ENCODE measurements at places on chromosomes 16 and 17.

- no peak for DNase-seq
Measured at GRCh38 chr17:80937462-80938381, 53.9 kb upstream of the CHMP6 start.

- DNase-seq: no peak
Measured at GRCh38 chr16:89114159-89114981, 20.7 kb downstream of the ACSF3 start.

GRCh38 chr16:87703071-87703470 is 62.7 kb downstream of the KLHDC4 start:
- DNase-seq: no peak

DNA sequence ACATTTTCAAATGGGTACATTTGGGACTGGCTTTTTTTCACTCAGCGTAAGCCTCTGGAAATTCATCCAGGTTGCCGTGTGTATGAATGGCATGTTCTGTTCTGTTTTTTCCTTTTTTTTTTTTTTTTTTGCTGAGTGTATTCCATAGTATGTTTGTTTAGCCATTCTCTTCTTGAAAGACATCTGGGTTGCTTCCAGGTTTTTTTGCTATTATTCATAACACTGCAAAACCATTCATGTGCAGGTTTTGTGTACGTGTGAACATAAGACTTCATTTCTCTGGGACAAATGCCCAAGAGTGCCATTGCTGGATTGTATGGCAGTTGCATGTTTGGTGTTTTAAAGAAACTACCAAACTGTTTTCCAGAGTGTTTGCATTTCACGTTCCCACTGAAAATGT is 335.9 kb upstream of the TNRC6C start:
- no peak for DNase-seq

- no peak for DNase-seq
Measured at GRCh38 chr17:83077411-83077810, 2.0 kb upstream of the METRNL start.

- no peak for DNase-seq
Measured at GRCh38 chr17:39243155-39243554, 17.4 kb upstream of the STAC2 start.

DNA sequence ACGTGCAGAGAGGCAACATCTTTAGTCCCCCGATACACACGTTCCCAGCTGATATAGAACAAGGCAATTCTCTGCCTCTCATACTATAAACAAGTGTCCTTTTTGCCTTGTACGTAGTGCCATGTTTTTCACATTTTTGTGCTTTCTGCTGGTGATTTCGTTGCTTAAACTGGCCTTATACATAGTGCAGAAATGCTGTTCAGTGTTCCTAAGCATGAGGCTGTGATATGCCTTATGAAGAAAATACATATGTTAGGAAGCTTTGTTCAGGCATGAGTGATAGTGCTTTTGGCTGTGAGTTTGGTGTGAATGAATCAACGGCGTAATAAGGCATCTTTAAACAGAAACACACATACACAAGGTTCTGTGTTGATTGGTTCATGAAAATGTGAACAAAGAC is 77.2 kb downstream of the KATNIP start:
- DNase-seq: no peak

GRCh38 chr17:8176998-8177731 is 985 bp upstream of the TMEM107 start:
- DNase-seq: no peak

DNA sequence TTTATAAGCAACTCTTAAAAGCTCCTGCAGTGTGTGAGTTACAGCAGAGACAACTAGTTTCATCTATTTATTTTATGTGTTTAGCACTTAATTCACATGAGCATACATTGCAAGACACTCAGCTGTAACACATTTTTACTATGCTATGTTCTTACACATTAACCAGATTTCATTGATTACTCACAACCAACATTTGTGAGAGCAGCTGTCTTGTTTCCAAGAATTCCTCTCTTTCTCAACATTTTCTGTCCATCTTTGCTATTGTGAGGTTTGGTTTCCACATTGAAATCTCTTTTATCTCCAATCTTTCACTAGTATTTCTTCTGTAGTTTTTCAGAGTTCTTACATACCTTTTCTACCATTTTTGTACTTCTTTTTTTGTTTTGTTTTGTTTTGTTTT is 51.2 kb downstream of the COPRS start:
- DNase-seq: no peak

- no peak for DNase-seq
Measured at GRCh38 chr17:51833620-51834019, 324.9 kb downstream of the CA10 start.

GRCh38 chr16:7532534-7532933 is 199.9 kb downstream of the RBFOX1 start:
- no peak for DNase-seq
